ENCODE measurements at places on chromosomes 11 and 22. TPM values are rescaled to one million over a fixed set of nuclear protein-coding genes. Genes with fewer than 3 reads are reported as not detected.

Gene OR52H1
- not detected for total RNA-seq

Gene LGR4
- total RNA-seq, result 35.9 TPM

Gene PRODH
- total RNA-seq, result 0.28 TPM

Gene TUG1
- 28.2 TPM for total RNA-seq

Gene MYBPC3
- total RNA-seq, result not detected

Gene OR51I1
- total RNA-seq, result not detected

Gene UBE2L6
- total RNA-seq, result 27.0 TPM

Gene TRPC6
- 0.77 TPM for total RNA-seq

All from A549 treated with CpdA at 1 μM for 4 hours (cell line).